Activated T-cell treated with anti-CD3 and anti-CD28 coated beads, Interleukin-2, amount 50 U/mL, for 48 hours (primary cell): ENCODE measurements at places on chromosomes 2 and 18.
A peak's percentile ranks its signal among the peaks of the same experiment; 100 is the strongest.

GRCh38 chr2:974054-974453 lies 23.4 kb downstream of the SNTG2 start:
- peak; percentile 32 for DNase-seq

DNA sequence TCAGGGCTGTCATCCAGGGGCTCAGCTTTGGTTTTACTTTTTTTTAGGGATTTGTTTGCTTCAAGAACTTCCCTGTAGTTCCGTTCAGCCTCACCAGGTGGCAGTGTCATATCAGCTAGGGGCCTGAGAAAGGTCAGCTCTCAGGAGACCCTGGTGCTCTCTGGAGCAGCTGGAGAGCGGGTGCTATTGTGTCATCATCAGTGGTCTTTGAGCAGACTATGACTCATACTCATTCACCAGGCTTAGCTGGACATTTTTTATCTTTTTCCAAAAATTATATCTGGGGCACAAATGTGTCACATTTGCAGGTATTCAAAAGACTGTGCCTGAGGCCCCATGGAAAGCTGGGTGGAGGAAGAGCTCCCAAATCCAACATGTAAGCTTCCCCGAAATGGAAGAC lies 24.4 kb downstream of the ZNF892 start:
- DNase-seq, result peak; percentile 52

DNA sequence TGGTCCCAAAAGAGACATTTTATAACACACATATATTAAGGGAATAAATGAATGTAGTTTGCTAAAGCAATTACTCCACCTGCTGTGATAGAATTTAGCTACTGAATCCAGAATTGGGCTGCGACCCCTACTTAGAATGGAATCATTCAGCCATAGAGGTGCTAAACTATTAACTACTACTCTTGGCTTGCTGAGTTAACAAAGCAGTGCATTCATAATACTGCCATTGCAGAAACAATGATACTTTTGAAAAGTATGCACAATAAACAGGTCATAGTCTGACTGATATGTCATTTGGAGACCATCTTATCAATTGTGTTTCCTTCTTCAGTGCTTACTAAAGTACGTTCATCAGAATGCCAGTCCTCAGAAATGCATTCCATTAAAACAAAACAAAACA lies 273.6 kb downstream of the PIEZO2 start:
- DNase-seq, result no peak

GRCh38 chr2:202270487-202270886 lies 4.9 kb downstream of the NOP58 start:
- no peak for DNase-seq

- no peak for DNase-seq
Measured at GRCh38 chr2:158743879-158744278, 51.2 kb upstream of the DAPL1 start.

DNA sequence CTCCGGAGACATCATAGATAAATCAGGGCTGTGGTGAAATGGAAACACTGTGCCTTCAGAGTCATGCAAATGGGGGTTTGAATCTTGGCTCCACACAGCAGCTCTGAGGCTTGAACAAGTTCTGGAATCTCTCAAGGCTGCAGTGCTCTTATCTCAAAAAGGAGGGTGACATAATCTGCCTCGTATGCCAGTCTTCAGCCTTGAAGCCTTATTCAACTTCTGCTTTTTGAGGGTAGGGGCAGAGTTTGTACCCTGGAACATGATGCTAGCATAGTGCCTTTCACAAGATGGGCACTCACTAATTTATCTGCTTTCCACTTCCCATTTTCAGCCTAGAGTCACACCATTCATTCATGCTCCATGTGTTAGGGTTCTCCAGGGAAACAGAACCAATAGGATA lies 42.3 kb downstream of the GATA6 start:
- no peak for DNase-seq

- no peak for DNase-seq
Measured at GRCh38 chr18:3998698-3999333, 456.3 kb downstream of the DLGAP1 start.

GRCh38 chr2:206260188-206261012 lies 14.1 kb upstream of the ZDBF2 start:
- DNase-seq, result no peak

- DNase-seq, result no peak
Measured at GRCh38 chr2:65353927-65354326, 78.5 kb downstream of the SPRED2 start.

GRCh38 chr2:129320288-129320687 lies 659.2 kb upstream of the RAB6C start:
- no peak for DNase-seq

DNA sequence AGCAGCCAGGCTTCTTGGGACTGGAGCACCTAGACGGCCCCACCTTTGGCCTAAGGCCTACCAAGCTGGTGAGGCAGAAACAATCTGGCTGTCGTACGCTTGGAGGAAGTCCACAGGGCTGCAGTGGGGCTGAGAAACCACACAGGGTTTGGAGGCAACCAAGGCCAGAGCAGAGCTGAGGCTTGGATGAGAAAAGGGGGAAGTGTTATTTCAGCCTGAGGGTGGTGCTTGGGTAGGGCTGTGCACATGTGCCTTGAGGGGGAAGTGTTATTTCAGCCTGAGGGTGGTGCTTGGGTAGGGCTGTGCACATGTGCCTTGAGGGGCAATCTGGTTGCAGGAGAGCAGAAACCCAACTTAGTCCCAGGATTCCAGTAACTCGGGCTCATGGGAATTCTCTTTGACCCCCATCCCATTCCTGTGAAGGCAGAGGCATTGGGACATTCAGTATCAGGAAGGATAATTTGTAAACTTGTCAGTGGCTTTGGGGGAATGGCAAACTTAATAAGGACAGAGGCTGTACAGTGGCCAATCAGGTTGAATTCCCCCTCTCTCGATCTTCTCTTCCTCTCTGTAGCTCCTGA lies 971 bp upstream of the FBXO41 start:
- DNase-seq, result no peak

- DNase-seq, result no peak
Measured at GRCh38 chr2:48668992-48669391, 51.3 kb downstream of the GTF2A1L start.

DNA sequence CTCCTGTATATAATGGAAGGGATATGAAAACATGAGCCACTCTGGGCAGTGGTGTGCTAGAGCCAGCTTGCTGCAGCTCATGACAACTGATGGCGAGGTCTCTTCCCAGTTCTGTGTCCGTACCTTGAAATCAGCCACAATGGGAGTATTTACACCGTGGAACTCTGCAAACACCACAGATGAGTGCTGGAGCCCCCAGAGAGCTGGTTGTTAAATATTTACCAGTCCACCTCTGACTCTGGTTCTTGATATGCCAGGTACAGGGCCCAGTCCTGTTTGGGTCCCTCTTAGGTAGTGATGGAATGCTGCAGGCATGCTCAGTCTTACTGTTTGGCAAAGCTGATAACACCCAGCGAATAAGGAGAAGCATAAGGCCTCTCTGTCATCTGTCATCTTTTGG lies 116.1 kb upstream of the GLI2 start:
- DNase-seq, result no peak

DNA sequence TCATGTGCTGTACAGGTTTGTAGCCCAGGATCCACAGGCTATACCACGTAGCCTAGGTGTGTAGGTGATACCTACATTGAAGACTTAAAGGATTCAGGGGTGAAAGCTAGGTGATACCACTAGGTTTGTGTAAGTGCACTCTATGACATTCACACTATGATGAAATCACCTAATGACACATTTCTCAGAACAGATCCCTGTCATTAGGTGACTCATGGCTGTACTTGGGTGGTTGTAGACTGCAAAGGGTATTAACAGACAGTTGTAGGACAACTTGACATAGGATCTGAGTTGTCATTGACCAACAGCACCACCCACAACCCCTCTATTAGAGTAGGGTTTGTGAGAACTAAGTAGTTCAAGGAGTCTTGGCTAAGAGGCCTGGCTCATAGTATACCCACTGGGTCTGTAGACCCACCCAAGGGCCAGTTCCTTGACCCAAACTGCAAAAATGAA lies 27.7 kb upstream of the SMCHD1 start:
- DNase-seq, result peak; percentile 43

DNA sequence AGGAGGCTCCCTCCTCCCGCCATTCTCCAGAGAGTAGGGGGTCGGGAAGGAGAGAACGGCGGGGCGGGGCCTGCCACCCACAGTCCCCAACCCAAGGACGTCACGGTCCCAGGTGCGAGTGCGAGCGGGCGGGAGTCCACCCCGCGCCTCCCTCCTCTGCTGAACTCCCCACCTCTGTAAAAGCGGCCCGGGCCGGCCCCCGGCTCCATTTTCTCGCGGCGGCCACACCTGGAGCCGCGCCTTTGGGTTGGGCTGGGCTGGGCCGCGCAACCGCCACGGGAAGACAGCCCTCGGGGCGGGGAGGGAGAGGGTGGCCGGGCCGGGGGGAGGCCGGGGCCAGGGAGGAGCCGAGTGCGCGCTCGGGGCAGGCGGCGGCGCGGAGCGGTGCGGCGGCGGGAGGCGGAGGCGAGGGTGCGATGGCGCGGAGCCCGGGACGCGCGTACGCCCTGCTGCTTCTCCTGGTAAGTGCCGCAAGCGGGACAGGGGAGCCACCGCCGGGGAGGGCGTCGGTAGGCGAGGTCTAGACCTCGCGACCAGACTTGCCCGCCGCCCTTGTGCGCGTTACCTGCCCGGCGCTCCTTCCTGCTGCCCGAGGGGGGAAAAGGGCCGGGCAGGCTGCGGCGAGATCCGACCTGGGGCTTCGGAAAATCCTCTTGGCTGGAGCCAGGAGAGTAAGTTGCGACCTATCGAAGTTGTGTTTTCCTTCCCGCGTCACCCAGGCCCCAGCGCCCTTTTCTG lies at the start of gene DSG2:
TSS of gene DSG2 (plus strand) at position 342 of the 738 bp plus-strand sequence. CDS start at position 417, 75 bp downstream.
- DNase-seq, result peak; percentile 31

DNA sequence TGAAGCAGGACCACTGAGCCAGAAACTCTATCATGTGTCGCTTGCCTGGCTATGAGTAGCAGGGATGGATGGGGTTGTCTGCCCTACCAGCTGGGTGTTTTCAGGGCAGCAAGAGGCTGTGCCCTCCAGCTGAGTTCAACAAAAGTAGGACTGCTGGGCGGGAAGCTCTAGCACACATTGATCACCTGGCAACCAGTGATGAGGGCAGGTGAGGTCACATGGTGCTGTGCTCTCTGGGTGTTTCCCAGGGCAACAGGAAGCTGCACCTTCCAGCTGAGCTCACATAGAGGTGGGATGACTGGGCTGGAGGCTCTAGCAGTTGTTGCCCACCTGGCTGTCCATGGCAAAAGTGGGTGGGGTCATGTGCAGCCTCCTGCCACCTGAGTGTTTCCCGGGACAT lies 487.3 kb upstream of the VWC2L start:
- DNase-seq, result no peak

DNA sequence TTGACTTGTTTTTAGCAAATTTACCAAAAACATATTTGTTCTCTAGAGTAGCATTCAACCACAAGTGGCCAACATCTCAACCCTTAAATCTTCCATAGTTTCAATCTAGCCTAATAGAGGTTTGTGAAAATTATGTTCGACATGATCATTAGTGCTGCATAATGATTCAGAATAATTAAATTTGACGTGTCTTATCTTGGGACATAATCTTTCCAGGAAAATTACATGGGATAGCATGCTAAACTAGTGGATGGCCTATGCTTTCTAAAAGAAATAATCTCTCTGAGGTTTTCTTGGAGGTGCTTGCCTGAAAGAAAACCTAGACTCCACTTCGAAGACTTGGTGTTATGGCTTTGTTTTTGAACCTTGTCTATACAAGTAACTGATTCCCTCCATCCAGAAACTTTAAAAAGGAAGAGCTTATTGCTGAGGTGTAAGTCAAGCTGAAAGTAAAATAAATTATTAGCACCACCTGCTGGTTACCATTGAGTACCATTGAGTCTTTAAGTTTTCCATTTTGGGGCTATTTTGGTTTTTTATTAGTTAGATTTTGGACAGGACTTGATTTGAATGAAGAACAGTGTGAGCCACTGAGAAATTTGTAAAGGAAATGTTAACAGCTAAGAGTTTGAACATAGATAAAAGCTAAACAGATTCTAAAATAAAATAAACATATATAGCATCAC lies 32.7 kb downstream of the COX7A2L start:
- DNase-seq, result no peak

GRCh38 chr18:7021994-7022840 lies 95.4 kb downstream of the LAMA1 start:
- no peak for DNase-seq

- no peak for DNase-seq
Measured at GRCh38 chr2:104468846-104469245, 385.1 kb upstream of the POU3F3 start.

- DNase-seq, result no peak
Measured at GRCh38 chr2:56630286-56630685, 446.5 kb downstream of the CCDC85A start.

- no peak for DNase-seq
Measured at GRCh38 chr2:117378653-117379052, 435.8 kb upstream of the DDX18 start.
